ENCODE measurements at places on chromosomes 1 and 21.

DNA sequence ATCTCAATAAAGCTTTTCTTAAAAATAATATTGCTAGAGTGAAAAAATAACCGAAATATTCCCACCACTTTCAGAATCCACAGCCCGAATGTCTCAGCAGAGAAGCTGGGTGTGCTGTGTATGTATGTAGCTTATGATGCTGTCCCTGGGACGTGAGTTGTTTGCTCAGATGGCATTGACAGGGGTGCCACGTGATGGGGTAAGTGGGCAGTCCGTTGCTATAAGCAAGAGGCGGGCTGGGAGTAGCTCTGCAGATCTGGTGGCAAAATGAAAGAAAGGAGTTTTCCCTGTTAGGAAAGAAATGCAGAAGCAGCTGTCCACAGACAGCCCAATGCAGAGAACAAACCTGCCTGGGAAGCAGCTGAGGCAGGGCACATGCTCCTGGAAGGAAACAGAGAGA lies 3.8 kb upstream of the FAM20B start:
- DNase-seq: no peak

DNA sequence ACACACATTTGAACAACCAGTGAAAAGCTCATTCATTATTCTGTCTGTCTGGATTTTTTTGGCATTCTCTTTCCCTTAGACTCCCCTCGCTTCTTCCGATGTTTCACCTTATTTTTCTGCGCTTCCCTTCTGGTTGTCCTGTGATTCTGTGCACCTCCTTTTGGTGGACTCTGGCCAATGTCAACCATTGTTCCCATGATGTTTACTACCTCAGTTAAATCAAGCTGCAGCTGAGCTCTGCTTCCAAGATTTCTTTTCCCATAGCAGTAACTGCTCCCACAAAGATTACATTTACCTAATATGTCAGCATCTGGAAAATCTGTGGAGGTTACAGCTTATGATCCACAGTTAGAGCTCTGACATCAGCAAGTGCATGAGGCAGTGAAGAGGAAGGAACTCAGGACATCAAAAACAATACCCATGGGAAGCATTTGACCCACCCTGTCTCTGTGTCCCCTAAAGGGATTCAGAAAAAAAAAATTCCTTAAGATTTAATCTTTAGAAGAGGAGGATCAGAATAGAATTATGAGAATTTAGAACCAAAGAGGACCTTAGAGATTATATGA lies 69.9 kb upstream of the ADAMTS5 start:
- no peak for DNase-seq

GRCh38 chr1:248807067-248807737 lies 18.5 kb downstream of the SH3BP5L start:
- DNase-seq: no peak

- DNase-seq: no peak
Observed at GRCh38 chr1:23639460-23640095, 52.0 kb upstream of the RPL11 start.

GRCh38 chr1:197862671-197863070 lies 39.8 kb upstream of the C1orf53 start:
- no peak for DNase-seq

GRCh38 chr1:209696673-209697072 lies 8.0 kb upstream of the HSD11B1 start:
- no peak for DNase-seq

DNA sequence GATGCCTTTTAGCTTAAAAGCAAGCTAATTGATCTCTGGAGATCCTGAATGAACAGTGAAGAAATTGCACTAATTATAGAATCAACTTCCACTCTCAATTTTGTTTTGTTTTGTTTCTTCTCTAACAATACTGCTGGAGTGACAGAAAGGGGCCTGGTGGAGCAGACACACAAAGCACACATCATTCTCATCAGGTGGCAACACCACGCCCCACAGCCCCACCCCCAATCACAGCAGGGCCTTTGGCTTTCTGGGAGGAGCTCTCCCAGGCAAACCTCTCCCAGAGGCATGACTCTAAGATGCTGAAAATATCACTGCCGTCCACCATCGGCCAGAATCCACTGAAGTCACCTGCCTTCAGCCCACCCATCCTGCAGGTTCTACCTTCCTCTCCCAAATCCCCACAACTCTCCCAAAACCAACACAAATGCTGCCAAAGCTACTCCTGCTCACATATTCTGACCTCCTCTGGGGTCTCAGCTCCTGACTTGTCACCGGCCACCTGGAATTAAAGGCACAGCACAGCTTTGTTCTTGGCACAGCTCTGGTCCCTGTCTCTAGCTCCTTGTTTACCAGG lies 120.7 kb downstream of the GRIK3 start:
- DNase-seq: no peak

DNA sequence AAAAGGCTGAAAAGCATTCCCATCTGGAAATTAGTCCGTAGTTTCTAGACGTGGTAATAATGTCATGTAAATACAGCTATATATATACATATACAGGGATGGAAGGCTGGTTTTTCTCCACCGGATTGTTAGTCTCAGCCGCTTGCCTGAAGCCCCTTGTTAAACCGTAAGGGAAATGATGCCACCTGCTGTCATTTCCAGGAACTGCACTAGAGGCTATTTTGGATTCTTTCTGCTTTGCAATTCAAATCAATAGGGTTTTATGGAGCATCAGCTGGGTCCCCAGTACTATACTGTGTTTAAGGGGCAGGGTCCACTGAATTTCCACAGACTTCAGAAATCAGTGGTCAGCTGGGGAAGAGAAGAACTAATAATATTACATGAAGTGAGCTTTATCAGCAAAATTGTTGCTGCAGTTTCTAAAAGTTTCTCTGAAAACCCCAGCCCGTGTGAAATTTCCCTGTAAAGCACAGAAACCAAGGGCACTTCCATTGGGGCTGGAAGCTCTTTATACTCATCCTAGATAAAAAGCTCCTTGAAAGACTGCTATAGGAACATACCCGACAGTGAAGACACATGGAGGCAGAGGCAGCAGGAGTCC lies 33.8 kb upstream of the MPZL1 start:
- peak; percentile 47 for DNase-seq

- no peak for DNase-seq
Observed at GRCh38 chr21:46666941-46667740, 31.7 kb downstream of the PRMT2 start.

GRCh38 chr1:167563579-167564246 lies 10.2 kb upstream of the CREG1 start:
- no peak for DNase-seq

- peak; percentile 66 for DNase-seq
Observed at GRCh38 chr1:152052606-152053005, 15.8 kb upstream of the S100A11 start.

DNA sequence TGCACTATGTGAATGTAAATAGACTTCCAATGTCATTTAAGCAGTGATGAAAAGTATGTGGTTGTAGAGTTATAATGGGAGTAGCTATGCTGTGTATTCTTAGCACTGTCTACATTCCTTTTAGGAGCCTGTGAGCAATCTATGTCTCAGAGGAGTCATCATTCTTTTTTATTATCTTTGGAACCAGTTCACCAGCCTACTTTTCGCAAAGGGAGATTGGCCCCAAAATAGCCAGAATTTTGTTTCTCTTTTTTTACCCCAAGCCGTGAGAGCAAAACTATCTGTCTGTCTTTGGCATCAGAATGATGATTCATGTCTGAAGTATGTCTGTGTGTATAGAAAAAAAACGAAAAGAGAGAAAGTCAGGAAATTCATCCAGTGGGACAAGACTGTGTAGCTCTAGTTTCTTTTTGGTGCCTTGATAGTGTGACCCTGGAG lies 44.2 kb downstream of the OSBPL9 start:
- DNase-seq: no peak

DNA sequence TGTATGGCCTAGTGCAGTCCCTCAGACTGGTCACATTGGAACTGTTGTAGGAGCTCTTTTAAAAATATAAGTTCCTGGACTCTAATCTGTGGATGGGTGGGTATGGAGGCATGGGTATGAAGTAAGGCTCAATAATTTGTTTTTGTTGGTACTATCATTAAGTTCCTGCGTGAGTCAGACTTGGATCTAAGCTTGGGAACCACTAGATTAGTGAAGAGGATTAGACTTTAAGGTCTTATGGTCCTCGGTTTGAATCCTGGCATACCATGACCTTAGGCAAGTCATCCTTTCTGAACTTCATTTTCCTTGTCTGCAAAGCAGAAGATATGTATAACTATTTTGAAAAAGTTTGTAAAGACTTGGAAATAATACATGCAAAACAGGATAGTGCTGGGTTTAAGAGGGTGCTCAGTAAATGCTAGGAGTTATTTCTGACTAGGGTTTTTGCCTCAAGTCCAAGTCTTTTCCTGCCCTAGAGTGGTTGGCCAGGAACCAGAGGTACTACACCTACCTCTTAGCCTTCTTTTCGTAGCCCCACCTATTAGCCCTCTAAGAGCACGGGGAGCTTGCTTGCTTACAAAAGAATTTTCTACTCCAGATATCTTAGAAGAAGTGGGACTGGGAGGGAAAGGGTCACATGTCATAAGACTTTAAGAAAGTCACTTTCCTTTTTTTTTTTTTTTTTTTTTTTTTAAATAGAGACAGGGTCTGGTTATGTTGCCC lies 38.6 kb upstream of the METTL18 start:
- no peak for DNase-seq

- no peak for DNase-seq
Observed at GRCh38 chr1:29251164-29252124, 15.1 kb downstream of the PTPRU start.

- no peak for DNase-seq
Observed at GRCh38 chr21:37869661-37870060, 46.6 kb downstream of the KCNJ6 start.

GRCh38 chr1:184330875-184331274 lies 56.0 kb upstream of the C1orf21 start:
- DNase-seq: no peak

DNA sequence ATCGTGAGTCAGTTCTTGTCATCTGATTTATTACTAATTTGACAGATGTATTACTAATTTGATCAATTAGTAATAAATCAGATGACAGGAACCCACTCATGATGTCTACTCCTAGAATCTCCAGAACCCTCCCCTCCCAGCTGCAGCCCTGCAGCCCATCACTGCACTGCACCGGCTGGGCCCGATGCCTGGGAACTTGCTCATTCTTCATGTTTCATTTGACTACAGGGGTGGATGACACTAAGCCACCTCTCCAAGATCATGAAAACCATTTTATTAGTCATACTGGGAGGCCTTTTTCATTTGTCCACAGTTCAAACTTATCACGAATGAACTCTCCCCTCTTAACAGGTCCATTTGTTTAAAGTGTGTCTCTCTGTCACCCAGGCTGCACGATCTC lies 41.0 kb downstream of the KCNH1 start:
- no peak for DNase-seq

DNA sequence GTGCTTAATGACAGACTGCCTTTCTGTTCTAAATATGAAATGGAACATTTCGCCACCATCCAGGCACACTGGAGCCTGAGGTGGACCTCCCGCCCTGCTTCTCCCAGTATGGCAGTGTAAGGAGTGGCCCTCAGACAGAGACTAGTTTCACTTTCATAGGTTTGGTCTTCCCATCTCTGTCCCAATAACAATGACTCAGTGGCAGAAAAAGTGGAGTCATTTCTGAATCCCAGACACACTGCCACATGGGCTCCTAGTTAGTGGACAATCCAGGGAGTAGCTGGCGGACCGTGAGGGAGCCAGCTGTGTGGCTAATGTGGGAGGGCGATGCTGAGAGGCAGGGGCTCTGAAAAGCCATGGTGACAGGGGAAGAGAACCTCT lies 95.6 kb upstream of the TSPAN2 start:
- no peak for DNase-seq

GRCh38 chr1:173509797-173510196 lies 32.7 kb downstream of the PRDX6 start:
- no peak for DNase-seq

GRCh38 chr1:174242856-174243255 lies 83.5 kb downstream of the RABGAP1L start:
- DNase-seq: no peak

GRCh38 chr1:153760440-153760839 lies 14.8 kb upstream of the SLC27A3 start:
- no peak for DNase-seq

- no peak for DNase-seq
Observed at GRCh38 chr1:37325509-37326437, 148.6 kb upstream of the ZC3H12A start.

GRCh38 chr1:102858695-102859094 lies 249.6 kb downstream of the COL11A1 start:
- DNase-seq: no peak

DNA sequence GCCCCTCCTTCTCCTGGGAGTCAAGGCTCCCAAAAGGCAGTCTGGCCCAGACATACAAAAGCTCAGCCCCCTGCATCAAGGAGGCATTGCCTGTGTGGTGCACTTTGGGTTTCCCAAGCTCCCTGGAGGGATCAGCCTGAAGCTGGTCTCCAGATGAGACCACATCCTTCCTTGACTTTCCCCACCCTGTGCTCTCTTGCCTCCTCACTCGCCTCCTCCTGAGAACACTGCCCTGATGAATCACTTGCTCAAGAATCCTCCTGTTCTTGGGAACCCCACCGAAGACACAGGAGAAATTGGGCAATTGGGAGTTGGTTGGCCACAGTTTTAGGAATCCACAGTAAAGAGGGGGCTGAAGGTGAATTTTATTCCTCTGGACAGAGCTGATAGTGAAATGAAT lies 34.8 kb upstream of the LYST start:
- DNase-seq: no peak

GRCh38 chr1:95653618-95654017 lies 419.6 kb downstream of the RWDD3 start:
- DNase-seq: no peak

GRCh38 chr1:67958472-67958871 lies 92.0 kb downstream of the DIRAS3 start:
- DNase-seq: no peak

GRCh38 chr1:234716908-234717375 lies 107.0 kb upstream of the IRF2BP2 start:
- no peak for DNase-seq

DNA sequence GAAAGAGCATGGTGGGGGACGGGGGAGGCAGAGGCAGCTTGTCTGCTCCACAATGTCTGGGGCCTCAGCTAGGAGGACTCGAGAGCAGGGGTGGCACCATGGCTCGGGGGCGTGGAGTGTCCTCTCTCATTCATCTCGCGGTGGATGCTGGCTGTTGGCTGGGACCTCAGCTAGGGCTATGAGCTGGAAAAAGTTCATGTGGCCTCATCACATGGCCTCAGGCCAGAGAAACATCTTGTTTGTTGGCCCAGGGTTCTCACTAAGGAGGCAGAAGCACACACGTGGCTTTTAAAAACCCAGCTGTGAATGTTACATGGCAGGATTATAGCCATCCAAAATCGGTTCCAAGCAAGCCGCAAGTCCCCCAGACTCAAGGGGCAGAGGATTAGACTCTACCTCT lies 6.2 kb upstream of the CENPS start:
- DNase-seq: no peak

GRCh38 chr1:205561501-205562203 lies 57.2 kb downstream of the CDK18 start:
- no peak for DNase-seq

GRCh38 chr1:50368179-50369007 lies 54.9 kb downstream of the DMRTA2 start:
- DNase-seq: no peak

GRCh38 chr1:161676441-161676840 lies 13.5 kb downstream of the FCGR2B start:
- DNase-seq: no peak

GRCh38 chr1:159935305-159935704 lies 10.0 kb upstream of the TAGLN2 start:
- DNase-seq: no peak

All from stimulated activated CD4-positive, alpha-beta T cell treated with anti-CD3 and anti-CD28 coated beads, Interleukin-15, amount 100 ng/mL, for 1 hour (primary cell).